ENCODE measurements at places on chromosomes 1 and 21.

GRCh38 chr1:206839857-206840256 lies 25.6 kb upstream of the IL20 start:
- no peak overlapping the region for H3K27ac ChIP-seq
- H3K4me1 ChIP-seq, result peaks cover 6% of the 10 kb centered on the region
- no peak for DNase-seq
- H3K36me3 ChIP-seq, result no peaks in the 10 kb centered on the region

DNA sequence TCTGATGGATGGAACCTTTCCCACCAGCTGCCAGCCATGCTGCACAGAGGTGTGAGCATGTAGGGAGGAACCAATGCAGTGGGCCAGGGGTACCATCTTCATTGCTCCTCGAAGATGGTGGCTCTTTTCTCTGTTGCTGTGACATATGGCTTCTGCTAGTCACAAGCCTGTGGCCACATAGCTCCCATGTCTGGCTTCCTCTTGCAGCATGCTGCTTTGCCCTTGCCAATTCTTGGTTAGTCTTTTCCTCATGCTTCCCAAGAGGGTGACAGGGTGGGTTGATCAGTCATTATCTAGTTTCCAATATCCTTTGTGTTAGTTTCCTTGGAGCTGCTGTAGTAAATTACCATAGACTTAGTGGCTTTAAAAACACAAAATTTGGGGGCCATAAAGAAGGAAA lies 123.4 kb downstream of the ETS2 start:
- H3K4me1 ChIP-seq, result peaks cover 14% of the 10 kb centered on the region
- DNase-seq, result no peak
- no peak overlapping the region for H3K4me3 ChIP-seq
- no peaks in the 10 kb centered on the region for H3K27me3 ChIP-seq
- no peak overlapping the region for H3K27ac ChIP-seq

DNA sequence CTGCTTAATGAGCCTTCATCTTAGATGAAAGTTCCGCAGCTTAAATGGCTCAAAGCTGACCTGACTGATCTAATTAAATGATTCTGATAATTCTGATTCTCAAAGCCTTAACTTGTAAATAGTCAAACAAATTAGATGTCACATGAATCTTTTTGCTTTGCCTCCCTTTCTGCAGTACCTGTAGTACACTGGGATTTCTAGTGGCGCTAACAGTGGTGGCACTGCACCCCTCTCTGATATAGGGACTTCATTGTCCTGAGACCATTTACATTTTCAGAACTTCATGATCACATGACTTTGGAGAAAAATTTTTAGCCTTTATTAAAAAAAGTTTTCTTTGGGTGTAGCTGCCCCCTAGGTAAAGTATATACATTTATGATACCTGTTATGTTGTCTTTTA lies 546.7 kb upstream of the ADGRL2 start:
- no peaks in the 10 kb centered on the region for H3K4me1 ChIP-seq
- no peak overlapping the region for H3K4me3 ChIP-seq
- no peaks in the 10 kb centered on the region for H3K27me3 ChIP-seq
- no peak for DNase-seq

DNA sequence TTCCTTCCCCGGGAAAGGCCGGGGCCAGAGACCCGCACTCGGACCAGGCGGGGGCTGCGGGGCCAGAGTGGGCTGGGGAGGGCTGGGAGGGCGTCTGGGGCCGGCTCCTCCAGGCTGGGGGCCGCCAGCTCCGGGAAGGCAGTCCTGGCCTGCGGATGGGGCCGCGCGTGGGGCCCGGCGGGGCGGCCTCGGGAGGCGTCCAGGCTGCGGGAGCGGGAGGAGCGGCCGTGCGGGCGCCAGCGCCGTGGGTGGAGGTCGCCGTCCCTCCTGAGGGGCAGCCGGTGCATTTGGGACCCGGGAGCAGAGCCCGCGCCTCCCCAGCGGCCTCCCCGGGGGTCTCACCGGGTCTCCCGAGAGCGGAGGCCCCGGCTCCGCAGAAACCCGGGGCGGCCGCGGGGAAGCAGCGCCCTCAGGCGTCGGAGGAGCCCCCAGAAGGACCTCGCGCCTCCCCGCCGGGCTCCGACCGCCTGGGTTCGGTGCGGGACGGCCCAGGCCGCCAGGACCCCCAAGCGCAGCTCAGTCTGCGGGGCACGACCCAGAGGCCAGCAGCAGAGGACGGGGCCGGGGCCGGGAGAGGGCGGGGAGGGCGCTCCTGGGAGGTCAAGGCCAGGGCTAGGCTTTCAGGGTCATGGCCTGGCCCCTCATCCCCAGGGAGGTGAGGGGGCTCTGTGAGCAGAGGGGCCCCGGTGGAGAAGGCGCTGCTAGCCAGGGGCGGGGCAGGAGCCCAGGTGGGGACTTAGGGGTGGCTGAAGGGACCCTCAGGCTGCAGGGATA lies 7.2 kb upstream of the SLX9 start:
- no peak for DNase-seq
- no peaks in the 10 kb centered on the region for H3K36me3 ChIP-seq
- H3K4me1 ChIP-seq, result peaks cover 44% of the 10 kb centered on the region

DNA sequence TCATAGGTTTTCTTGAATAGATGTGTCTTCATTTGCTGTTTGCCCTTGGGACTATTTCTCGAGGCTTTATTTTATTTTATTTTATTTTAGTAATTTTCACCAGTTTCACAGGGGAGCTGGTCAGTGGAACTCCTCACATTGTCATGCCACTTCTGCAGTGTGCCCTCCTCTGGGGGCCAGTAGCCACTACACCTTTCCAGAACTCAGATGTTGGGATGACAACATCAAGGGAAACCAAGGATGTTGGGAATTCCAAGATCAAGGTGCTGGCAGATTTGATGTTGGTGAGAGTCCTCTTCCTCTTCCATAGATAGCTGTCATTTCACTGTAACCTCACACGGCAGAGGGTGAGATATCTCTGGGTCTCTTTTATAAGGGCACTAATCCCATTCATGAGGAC lies 35.5 kb downstream of the SLC26A9 start:
- no peak overlapping the region for H3K4me3 ChIP-seq
- no peak for DNase-seq
- H3K27me3 ChIP-seq, result no peaks in the 10 kb centered on the region
- no peaks in the 10 kb centered on the region for H3K4me1 ChIP-seq
- no peaks in the 10 kb centered on the region for H3K36me3 ChIP-seq
- H3K27ac ChIP-seq, result no peak overlapping the region

DNA sequence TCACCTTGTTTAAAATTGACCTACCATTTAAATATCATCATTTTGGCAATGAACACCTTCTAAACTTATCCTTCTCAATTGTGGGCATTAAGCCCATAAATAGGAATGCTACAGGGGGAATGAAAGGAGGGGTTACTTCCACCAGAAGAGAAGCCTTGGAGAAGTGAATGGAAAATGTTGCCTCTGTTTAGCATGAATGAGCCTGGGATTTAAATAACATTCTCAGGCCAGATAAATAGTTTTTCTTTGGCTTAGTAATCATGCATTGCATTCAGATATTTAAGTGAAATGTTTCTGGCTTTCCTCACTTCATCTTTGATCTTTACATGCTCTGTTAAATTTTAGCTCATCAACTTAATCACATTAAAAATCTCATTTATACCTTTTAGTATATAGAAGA lies 284.3 kb upstream of the FMN2 start:
- no peaks in the 10 kb centered on the region for H3K36me3 ChIP-seq
- H3K4me3 ChIP-seq, result no peak overlapping the region
- peak overlapping the region; percentile 26 for H3K27ac ChIP-seq

- H3K27ac ChIP-seq, result no peak overlapping the region
- DNase-seq, result peak; percentile 20
- no peaks in the 10 kb centered on the region for H3K36me3 ChIP-seq
These were observed 498.7 kb downstream of the AMY1C start for GRCh38 chr1:104248385-104248784.

DNA sequence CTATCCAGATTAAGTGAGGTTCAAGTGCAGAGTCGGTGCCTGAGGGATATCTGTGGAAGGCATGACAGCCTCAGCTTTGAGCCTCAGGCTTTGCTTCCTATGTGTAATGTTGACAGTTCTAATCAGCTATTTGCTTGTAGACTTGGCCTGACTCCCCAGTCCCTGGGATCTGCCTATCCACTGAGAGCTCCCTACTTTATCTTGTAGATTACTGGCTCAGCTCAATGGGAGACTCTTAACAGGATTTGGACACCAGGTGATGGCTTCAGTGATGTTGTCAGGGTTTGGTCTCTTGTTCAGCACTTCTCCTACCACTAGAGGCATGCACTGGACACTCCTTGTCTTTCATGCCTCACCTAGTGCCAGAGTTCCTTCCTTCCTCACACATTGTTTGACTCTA lies 126.6 kb upstream of the BEND5 start:
- H3K27me3 ChIP-seq, result no peaks in the 10 kb centered on the region
- no peak for DNase-seq
- no peak overlapping the region for H3K4me3 ChIP-seq
- no peaks in the 10 kb centered on the region for H3K36me3 ChIP-seq

DNA sequence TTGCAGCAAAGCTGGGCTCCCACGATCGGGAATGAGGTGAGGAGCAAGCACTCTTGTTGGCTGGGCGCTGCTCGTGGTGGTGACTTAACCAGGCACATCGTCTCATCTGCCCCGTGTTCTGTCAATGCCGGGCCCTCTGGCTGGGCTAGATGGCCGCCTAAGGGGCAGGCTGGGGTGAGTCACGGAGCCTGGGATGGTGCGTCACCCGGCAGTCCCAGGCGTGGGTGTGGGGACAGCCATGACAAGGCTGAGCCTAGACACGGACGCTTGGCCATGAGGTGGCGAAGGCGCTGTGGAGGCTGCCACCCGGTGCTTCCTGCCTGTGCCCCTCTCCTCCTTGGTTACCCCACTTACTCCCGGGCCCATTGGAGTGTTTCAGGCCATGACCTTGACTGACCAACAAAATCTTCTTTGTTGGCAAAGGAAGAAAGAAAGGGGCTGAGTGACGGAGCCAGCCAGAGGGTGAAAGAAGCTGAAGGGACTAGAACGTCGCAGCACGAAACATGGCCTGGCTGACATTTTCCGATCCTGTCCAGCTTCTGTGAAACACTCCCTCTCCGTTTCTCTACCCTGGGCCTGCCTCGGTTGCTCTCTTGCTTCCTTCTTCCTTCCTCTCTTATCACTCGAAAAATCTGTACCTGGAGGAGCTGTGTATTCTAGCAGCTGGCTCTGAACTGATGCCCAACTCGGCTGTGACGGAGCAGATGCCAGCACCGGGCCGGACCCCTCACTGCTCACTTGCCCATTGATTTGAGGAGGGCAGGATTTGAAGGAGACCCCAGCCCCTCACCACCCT lies 596 bp downstream of the CD247 start:
- H3K27me3 ChIP-seq, result no peaks in the 10 kb centered on the region
- H3K27ac ChIP-seq, result no peak overlapping the region
- H3K4me3 ChIP-seq, result no peak overlapping the region
- H3K4me1 ChIP-seq, result peaks cover 8% of the 10 kb centered on the region
- no peaks in the 10 kb centered on the region for H3K36me3 ChIP-seq
- no peak for DNase-seq

DNA sequence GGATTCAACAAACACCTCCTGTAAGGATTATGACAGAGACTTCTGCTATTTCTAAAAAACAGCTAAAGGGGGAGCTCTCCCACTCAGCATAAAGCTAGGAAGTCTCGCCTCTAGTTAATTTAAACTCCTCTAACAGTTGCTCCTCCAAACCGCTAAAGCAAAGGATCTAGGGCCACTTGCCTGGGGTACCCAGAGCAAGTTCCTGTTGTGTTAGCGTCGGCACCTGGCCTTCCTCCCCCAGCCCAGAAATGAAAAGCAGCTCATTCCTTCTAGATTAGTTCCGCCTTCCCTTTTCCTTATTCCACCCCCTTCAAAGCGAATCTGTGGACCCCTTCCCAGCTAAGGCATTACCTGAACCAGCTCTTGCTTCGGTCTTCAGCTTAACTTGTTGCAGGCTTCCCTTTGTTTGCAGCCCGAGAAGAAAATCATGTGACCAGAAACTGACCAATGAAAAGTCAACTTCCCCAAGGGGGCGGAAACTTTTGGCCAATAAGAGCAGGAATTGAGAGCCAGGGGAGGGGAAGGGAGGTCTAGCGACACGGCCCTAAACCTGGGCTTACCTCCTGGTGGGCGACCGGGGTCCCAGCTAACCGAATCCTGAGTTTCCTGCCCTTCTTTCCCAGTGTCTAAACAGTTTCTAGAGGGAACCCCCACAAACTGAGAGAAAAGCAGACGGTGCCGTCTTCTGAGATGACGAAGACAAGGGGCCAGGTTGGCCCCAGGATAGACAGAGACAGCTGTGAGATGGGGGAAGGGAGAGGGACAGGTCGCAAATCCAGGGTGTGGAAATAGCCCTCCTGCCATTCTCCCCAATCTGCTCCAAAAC lies at the start of gene PBXIP1:
PBXIP1 (minus strand) TSS at position 382 of the 826 bp plus-strand sequence. CDS start 2,378 bp downstream, outside the sequence.
- peak within 1 kb of the TSS; percentile 96 for H3K27ac ChIP-seq
- peak within 1 kb of the TSS; percentile 65 for H3K4me3 ChIP-seq
- H3K36me3 ChIP-seq, result peaks cover 42% of the 10 kb centered on the region
- no peaks in the 10 kb centered on the region for H3K27me3 ChIP-seq

DNA sequence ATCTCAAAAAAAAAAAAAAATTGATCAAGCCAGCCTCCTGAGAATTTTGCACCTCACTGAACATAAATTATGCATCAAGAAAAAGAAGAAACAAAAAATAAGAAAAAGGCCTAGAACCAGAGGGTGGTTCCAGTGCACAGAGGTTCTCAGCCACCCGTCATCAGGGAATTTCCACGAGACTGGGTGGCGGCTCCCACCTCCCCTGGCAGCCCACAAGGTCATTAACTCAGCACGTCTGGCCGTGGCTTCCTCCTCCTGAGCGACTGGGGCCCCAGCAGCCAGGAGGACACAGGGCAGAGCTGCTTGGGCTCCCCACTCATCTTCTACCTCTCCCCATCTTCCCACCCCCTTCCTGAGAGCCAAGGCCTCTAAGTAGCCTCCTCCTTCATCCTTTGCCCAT lies 15.7 kb upstream of the TMEM51 start:
- peaks cover 9% of the 10 kb centered on the region for H3K4me1 ChIP-seq
- H3K4me3 ChIP-seq, result no peak overlapping the region
- no peaks in the 10 kb centered on the region for H3K36me3 ChIP-seq
- no peak overlapping the region for H3K27ac ChIP-seq

- DNase-seq, result no peak
- H3K27me3 ChIP-seq, result no peaks in the 10 kb centered on the region
- peaks cover 6% of the 10 kb centered on the region for H3K4me1 ChIP-seq
- H3K27ac ChIP-seq, result peak overlapping the region; percentile 76
- no peaks in the 10 kb centered on the region for H3K36me3 ChIP-seq
- H3K4me3 ChIP-seq, result no peak overlapping the region
These were observed 18.3 kb upstream of the CNR2 start for GRCh38 chr1:23931491-23931880.

DNA sequence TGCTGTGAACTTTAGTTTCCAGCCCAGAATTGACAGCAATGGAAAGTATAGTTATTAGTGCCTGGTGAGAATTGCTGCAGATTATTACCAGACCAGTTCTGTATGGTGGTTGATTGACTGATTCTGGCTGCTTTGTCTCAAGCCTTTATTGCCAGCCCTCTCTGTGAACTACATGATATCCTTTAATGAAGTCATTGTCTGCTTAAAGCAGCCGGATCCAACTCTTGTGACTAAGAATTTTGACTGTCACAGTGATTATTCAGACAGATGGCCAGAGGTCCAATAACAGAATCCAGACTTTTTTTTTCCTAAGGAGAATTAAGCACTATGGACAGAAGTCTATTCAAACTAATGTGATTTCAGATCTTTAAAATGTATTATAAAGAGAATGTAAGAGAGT lies 1548.6 kb upstream of the B3GALT2 start:
- no peak overlapping the region for H3K27ac ChIP-seq
- H3K36me3 ChIP-seq, result no peaks in the 10 kb centered on the region
- no peaks in the 10 kb centered on the region for H3K27me3 ChIP-seq
- H3K4me1 ChIP-seq, result no peaks in the 10 kb centered on the region
- H3K4me3 ChIP-seq, result no peak overlapping the region
